AG04450 (cell line): ENCODE measurements at places on chromosomes 1 and 21.

DNA sequence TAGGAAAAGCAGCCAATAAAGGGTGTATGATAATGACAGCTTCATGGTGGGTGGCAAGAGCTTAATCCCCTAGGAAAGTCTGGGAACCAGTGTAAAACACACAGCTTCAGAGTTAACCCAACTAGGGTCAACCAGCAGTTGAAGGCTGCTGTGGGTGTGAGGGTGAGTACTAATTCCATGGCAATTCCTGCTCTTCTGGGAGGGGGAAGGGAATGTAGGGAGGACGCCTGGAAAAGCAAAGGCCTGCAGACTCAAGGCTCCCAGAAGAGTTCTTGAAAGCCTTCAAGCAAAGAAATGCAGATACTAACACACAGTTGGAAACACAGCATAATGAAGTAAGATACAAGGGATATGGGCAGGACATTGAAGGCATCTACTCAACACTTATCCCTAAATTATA, 28.1 kb downstream of the TTLL7 start:
- no peak for DNase-seq

DNA sequence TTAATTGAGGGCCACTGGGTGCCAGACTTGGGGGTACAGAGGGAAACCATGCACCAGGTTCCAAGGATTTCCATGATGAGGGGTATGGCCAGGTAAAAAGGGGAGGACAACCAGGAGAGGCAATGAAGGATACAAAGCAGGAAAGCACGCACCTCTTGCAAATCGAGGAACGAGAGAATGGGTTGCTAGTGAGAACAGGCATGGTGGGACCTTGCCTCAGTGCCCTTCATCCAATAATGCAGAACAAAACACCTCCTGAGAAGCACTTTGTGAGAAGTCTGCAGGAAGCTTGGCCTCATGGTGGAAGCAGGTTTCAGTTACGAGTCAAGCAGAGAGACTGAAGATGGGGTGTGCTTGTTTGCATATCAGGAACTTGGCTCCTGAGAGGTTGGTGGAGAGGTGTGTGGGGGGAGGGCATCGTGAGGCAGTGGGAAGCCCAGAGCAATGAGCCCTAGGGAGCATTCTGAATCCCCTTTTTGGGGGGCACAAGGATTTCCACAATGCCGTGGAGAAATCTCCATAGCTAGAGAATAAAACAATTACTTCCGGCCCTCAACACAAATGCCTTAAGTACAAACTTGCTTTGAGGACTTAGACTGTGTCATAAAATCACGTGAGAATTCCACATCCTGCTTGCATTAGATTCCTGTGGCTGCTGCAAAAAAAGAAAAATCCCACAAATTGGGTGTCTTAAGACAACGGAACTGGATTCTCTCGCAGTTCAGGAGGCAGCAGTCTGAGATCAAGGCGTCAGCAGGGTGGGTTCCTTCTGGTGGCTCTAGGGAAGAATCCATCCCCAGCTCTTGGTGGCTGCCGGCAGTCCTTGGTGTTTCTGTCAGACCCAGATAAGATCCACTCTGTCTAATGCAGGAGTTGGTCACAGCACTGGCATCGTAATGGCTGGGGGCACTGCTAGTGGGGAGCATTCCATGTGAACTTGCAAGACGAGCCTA, 54.9 kb upstream of the BACE2 start:
- peak; percentile 33 for DNase-seq

- no peak for DNase-seq
Observed at GRCh38 chr1:164575356-164575886, 16.4 kb downstream of the PBX1 start.

DNA sequence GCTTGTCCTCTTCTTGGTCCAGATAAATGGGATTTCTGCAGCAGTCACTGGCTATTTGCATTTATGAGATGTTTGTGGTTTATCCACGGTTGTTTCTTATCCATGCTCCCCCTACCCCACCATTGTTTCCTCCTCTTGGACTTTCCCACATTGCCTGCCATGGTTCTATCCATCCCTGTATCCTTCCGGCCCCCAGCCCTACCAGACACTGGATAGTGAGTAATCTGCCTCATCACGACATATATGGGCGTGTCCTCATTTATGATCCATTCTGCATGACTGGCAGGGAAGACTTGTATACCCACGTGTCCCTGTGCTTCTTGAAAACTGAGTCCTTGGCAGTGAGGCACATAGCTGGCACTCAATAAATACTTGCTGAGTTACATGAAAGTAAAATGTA, 40.1 kb downstream of the CACNA1S start:
- no peak for DNase-seq

GRCh38 chr21:17488620-17489019, 24.2 kb upstream of the CXADR start:
- no peak for DNase-seq

- no peak for DNase-seq
Observed at GRCh38 chr1:64308866-64309265, 105.4 kb downstream of the UBE2U start.

DNA sequence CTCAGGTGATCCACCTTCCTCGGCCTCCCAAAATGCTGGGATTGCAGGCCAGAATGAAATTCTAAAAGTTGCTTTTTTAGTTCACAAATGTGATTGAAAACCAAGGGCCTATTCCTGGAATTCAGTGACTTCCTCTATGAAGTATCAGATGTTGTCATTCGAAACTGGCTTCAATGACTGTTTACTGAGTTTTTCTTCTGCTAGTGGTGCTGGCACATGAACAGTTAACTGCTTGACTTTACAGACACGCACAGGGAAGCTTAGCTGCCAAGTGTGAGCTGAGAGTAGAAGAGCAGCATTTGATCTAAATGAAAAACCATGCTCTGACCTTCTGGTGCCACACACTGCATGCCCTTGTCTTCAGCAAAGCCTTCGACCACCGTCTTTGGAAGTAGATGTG, 32.8 kb upstream of the AJAP1 start:
- DNase-seq = no peak

DNA sequence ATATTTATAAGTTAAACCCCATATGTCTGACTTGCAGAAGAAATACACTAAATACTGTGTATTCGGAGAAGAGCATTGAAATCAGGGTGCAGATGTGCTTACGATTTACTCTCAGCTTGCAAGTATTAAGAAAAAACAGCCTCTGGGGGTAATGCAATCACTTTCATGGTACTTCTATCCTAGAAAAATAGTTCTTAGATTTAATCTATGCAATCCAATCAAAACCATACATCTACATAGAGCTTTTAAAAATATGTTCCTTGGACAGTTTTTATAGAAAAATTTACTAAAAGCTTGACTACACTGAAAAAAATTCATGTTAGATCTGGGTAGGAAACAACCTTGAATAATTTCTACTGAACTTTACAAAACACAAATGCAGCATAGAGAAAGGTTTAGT, 890.3 kb upstream of the ADGRL2 start:
- DNase-seq = no peak

- DNase-seq = no peak
Observed at GRCh38 chr1:201254625-201255478, 28.5 kb upstream of the PKP1 start.

DNA sequence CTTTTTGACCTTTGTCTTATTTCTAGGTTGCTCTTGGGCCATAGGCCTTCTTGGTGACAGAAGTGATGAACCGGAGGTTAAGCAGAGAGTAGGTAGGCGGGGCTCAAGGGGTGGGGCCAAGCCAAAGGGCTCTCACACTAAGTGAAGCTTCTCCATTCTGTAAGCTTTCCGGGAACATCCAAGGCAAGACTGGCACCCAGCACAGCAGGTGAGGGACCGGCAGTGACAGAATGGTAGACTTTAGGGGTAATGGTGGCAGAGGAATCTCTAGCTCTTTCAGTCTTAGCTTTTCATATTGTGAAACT, at the start of gene TNFAIP8L2:
TSS of gene TNFAIP8L2 (plus strand) at position 135 of the 305 bp plus-strand sequence. CDS start 2,049 bp downstream, outside the sequence.
- no peak for DNase-seq

GRCh38 chr1:28934676-28935075, 20.3 kb downstream of the EPB41 start:
- no peak for DNase-seq

DNA sequence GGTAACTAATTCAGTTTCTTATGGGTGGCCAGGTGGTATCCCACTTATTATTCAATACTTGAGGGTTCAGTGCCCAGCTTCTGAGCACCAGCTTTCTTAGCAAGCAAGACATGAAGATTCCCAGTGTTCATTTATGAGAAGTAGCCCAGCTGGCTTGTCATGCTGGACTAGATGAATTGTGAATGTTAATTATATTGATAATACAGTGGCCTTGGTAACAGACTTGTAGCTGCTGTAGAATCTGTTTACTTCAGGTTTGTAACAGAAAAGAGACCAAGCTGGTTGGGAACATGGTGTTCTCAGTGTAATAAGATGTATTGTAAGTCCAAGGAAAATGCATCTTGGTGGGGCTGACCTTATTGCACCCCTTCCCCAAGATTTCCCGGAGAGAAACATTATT, 10.1 kb downstream of the AHCYL1 start:
- DNase-seq = no peak

GRCh38 chr1:18592368-18592767, 38.3 kb upstream of the PAX7 start:
- no peak for DNase-seq

DNA sequence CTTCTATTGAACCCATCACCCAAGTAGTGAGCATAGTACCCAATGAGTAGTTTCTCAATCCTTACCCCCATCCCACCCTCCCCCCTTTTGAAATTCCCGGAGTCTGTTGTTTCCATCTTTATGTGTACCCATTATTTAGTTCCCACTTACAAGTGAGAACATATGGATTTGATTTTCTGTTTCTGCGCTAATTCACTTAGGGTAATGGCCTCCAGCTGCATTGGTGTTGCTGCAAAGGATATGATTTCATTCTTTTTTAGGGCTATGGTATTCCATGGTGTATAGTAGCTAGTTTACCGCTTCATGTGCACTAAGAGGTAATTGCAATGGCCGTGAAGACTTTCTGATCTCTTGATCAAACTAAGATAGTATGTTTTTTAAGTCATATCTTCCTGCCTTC, 107.5 kb upstream of the SERTAD4 start:
- no peak for DNase-seq

GRCh38 chr1:197356723-197357533, 88.9 kb downstream of the CRB1 start:
- DNase-seq = no peak

GRCh38 chr1:45047032-45047431, 35.0 kb downstream of the UROD start:
- DNase-seq = no peak

DNA sequence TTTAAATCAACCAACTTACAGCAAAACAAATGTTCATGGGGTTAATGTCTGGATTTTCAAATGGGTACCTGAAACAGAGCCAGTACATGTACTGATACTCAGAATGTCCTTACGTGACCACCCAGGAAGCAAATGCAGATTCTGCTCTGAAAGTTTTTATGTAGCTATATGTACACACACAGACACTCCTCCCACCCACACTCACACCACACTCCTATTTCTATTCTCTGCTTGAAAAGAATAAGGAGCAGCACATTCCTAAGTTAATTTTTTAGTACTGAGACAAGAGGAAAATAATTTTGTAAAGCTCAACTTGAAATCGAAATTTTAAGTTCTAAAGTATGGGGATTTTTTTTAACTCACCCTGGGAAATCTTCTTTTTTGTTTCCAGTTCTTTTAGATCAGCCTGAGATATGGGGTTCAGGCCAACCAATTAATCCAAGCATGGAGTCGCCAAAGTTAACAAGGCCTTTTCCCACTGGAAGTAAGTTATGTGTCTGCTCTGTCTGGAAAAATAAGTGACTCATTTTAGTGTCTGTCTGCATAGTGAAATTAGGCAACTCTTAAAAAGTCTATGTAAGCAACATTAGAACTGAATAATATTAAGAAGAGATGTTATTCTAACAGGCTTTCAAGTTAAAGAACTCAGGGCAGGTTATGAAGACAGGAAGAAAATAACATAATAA, 75.5 kb upstream of the DYNLT5 start:
- no peak for DNase-seq

GRCh38 chr1:6889875-6890480, 104.7 kb downstream of the CAMTA1 start:
- peak; percentile 33 for DNase-seq

DNA sequence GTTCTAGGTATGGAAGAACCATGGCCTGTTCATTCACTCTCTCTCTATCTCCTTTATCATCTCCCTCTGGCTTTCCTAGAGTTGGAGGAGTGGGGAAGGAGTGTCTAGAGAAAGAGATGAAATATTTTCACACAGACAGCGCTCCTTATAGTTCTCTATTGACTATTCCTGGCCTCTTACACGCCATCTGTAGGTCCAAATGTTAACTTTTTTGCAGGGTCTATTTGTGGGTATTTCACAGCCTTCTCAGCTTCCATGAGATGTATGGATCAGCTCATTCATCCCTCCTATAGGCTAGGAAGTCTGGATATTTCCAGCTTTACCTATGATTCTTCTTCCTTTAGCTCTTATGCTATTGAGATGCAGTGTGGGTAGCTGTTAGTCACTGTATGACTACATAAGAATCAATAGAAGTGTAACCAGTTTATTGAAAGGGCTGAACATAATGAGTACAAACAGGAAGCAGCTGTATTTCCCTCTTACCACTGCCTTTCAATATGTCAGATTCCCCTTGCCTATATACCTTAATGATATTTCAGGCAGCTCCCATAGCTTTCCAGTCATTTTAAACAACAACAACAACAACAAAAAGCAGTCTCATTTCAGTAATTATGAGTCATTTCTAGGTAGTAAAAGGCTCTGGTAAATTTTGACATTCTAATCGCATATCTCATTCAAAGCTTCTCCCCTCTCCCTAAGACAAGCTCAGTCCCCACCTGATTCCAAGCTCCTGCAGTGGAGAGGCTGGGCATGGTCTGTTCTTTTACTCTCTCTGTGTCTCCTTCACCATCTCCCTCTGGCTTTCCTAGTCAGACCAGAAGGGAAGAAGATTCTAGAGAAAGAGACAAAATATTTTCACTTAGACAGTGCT, 149.5 kb downstream of the TTLL7 start:
- DNase-seq = no peak

GRCh38 chr1:190212450-190212849, 265.2 kb downstream of the BRINP3 start:
- no peak for DNase-seq

GRCh38 chr1:32332290-32333079, 3.5 kb downstream of the MARCKSL1 start:
- no peak for DNase-seq

GRCh38 chr1:187903223-187903622, 1074.5 kb downstream of the PLA2G4A start:
- no peak for DNase-seq

DNA sequence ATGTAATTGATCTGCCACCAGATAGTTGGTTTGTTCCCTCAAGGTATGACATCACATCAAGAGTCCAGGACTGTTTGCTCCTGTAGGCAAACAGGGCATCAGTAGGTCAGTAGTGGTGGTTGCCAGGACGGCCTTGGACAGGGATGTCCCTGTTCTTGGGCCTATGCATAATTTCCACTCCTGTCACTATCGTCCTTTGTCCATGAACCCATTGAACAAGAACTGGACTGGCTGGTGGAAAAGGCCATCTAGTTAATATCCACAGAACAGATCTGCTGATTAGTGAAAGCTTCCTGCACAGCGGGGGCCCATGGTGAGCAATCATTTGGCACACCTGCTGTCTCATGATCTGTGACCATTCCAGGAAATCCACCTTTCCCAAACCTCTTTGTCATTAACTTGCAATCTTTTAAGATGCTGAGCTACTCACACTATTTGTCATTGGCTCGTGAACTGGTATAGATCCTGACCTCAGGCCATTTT, 12.4 kb upstream of the BSDC1 start:
- DNase-seq = no peak
